ENCODE measurements at places on chromosomes 11 and 22. TPM values are rescaled to one million over a fixed set of nuclear protein-coding genes. Genes with fewer than 3 reads are reported as not detected.

The CALCA gene
- not detected for total RNA-seq

The H19 gene
- total RNA-seq: 2.3 TPM

The UBQLNL gene
- 0.08 TPM for total RNA-seq

The SLC22A6 gene
- not detected for total RNA-seq

The CAVIN3 gene
- 199 TPM for total RNA-seq

The ART1 gene
- total RNA-seq: not detected

The MED17 gene
- 17.5 TPM for total RNA-seq

The ADM2 gene
- 1.6 TPM for total RNA-seq

The BAIAP2L2 gene
- 1.1 TPM for total RNA-seq

The TRIOBP gene
- 90.2 TPM for total RNA-seq

The SAA2 gene
- 0.08 TPM for total RNA-seq

The SLC25A1 gene
- 58.3 TPM for total RNA-seq

The GGT1 gene
- total RNA-seq: 2.3 TPM

The SLC7A4 gene
- 0.23 TPM for total RNA-seq

The IL18BP gene
- total RNA-seq: 3.8 TPM

The GAL3ST1 gene
- total RNA-seq: not detected

The HTR3B gene
- total RNA-seq: not detected

The MS4A15 gene
- total RNA-seq: not detected

The TUBA8 gene
- 0.75 TPM for total RNA-seq

The CDON gene
- total RNA-seq: 104 TPM

The PGM2L1 gene
- total RNA-seq: 11.4 TPM

The CCDC81 gene
- total RNA-seq: under 0.01 TPM

The JHY gene
- 0.98 TPM for total RNA-seq

The PTPRCAP gene
- total RNA-seq: 0.23 TPM

The SLC25A17 gene
- 6.7 TPM for total RNA-seq

Measured in smooth muscle cell of the coronary artery (primary cell).